ENCODE measurements at places on chromosomes 11 and 22. TPM values are rescaled to one million over a fixed set of nuclear protein-coding genes. Genes with fewer than 3 reads are reported as not detected.

- H3K27ac ChIP-seq = no peak overlapping the region
- H3K4me1 ChIP-seq = no peaks in the 10 kb centered on the region
- no peak overlapping the region for H3K4me3 ChIP-seq
- H3K27me3 ChIP-seq = no peaks in the 10 kb centered on the region
- no peak for DNase-seq
Measured at GRCh38 chr11:106614262-106614661, 404.0 kb downstream of the GUCY1A2 start.

- H3K27ac ChIP-seq = no peak overlapping the region
- no peaks in the 10 kb centered on the region for H3K36me3 ChIP-seq
- no peaks in the 10 kb centered on the region for H3K27me3 ChIP-seq
- no peaks in the 10 kb centered on the region for H3K4me1 ChIP-seq
Measured at GRCh38 chr11:7032692-7033091, 12.4 kb downstream of the NLRP14 start.

DNA sequence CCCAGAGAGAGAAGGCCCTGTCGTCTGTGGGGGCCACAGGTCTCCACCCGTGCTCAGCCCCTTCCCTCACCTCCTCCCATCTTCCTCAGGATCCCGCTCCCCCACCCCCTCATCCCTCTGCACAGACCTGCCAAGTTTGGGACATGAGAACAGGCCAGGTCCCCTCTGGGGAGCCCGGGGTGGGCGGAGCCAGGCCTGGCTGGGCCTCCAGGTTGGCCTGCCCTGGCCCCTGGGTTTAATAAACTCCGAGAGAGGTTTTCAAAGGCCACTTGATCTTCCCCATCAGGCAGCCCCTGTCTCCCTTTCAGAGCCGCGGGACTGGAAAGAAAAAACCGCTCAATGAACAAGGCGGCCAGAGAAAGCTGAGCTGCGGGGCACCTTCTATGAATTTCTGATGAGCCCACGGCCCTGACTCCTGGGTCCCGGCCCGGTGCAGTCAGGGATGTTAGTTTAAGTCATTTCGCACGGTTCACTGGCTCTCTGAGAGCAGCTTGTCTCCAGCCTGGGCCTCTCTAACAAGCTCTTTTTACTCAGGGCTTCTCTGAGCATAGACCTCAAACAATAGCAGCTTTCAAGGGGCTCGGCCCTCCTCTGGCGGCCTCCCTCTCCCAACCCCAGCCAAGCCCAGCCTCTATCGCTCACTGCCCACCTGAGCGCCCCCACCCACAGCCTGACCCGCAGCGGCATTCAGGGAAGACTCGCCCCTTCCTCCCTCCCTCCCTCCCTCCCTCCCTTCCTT lies 64.8 kb downstream of the RPUSD4 start:
- H3K27ac ChIP-seq = peak overlapping the region; percentile 26
- no peaks in the 10 kb centered on the region for H3K4me1 ChIP-seq
- no peaks in the 10 kb centered on the region for H3K36me3 ChIP-seq

DNA sequence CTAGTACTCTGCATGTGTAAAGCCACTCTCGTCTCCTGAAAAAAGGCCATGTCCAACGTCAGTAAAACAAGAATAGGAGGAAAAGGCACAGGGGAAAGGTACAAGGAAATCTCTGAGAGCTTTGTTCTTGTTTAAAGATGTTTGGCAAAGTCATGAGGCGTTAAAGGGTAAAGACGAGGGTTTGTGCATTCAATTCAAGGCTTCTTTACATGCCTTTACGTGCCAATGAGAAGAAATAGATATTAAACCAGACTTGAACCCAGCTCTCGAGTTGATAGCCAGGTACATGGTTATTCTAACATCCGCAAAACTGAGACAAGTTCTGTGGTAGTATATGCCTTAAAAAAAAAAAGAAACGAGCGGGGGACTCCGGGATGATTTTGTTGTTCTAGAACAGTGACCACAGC lies 704 bp upstream of the CFL1 start:
- H3K4me1 ChIP-seq = peaks cover 69% of the 10 kb centered on the region
- peak overlapping the region; percentile 99 for H3K27ac ChIP-seq

DNA sequence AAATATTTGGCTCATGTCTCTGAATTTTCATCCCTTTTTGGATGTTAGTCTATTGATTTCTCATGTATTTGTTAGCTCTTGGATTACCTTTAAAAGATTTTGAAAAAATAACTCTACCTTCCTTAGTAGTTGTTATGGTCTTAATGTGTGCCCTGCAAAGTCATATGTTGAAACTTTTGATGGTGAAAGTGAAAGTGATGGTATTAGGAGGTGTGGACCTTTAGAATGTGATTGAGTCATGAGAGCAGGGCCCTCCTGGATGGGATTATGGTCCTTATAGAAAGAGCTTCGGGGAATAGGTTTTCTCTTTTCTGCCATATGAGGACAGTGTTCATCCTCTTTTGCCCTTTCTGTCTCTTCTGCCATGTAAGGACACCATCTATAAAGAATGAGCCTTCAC lies 33.6 kb upstream of the MPPED2 start:
- DNase-seq = no peak
- H3K27ac ChIP-seq = no peak overlapping the region
- no peaks in the 10 kb centered on the region for H3K4me1 ChIP-seq
- no peaks in the 10 kb centered on the region for H3K36me3 ChIP-seq
- no peak overlapping the region for H3K4me3 ChIP-seq

DNA sequence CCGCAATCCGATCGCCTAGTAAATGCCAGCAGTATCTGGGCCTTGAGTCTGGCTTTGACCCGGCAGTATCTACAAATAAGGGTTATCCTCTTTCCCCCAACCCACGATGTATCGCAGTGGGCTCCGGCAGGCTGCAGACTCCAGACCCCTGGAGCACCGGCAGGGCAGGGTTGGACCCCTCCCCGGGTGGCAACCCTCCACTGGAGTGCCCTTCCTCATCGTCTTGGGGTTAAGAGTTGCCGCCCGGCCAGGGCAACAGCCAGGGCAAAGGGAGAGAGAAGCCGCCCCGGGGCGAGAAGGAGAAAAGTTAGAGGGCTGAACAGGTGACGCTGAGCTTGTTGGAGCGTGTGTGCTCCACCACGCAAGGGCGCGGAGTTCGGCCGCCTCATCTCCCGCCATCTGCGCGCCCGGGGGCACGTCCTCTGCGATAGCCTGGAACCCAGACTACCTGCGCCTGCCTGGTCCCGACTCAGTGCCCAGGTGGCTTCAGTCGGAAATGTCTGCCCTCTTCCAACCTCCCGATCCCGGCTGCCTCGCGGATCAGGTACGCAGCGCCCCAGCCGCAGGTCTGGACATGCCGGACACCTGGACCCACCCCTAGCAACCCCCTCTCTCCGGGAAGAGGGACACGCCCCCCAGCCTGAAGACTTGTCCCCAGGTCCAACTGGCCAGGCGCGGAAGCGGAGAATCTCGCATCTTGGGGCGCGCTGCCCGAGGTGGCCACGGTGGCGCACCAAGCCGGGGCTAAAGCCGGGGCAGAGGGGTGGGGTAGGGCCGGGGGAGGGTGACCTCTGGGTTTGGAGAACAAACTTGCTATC lies 1.2 kb downstream of the DSCAML1 start:
- H3K4me1 ChIP-seq = no peaks in the 10 kb centered on the region
- no peaks in the 10 kb centered on the region for H3K36me3 ChIP-seq
- H3K4me3 ChIP-seq = no peak overlapping the region
- DNase-seq = no peak
- no peak overlapping the region for H3K27ac ChIP-seq

DNA sequence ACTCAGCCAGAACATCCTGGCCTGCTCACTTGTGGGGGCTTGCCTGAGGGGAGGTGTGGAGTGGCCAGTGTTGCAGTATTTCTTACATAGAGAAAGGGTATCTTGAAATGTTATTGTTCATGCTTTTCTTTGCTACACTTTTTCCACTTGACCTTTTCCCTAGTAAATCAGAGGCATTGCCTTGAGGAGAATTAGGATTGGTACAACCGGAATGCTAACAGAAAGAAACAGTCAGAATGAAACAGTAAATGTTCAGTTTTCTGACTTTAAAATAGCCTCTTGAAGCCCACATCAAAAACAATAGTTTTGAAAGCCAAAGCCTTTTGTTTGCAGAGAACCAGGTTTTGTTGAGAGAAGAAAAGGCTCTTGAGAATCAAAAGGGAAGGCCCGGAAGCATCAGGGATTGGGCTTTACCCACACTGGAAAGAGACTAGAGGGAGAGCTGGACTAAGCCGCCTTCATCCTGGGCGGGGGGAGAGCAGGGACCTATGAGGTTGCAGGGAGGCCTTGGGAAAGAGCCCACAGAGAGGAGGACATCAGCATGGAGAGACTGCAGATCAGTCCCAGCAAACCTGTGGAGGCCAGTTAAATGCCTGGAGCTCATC lies 12.4 kb downstream of the ADM start:
- H3K36me3 ChIP-seq = no peaks in the 10 kb centered on the region
- no peaks in the 10 kb centered on the region for H3K27me3 ChIP-seq
- no peak overlapping the region for H3K4me3 ChIP-seq
- H3K27ac ChIP-seq = no peak overlapping the region
- H3K4me1 ChIP-seq = peaks cover 37% of the 10 kb centered on the region

GRCh38 chr11:2376751-2377451 lies at the start of gene CD81:
Gene CD81, plus strand, starts transcription at chr11:2377310. Its CDS starts 240 bp downstream, at chr11:2377550.
- no peaks in the 10 kb centered on the region for H3K27me3 ChIP-seq
- peak; percentile 45 for DNase-seq
- no peaks in the 10 kb centered on the region for H3K36me3 ChIP-seq

GRCh38 chr11:74641289-74641688 lies 48.9 kb downstream of the POLD3 start:
- H3K27ac ChIP-seq = no peak overlapping the region
- H3K4me1 ChIP-seq = no peaks in the 10 kb centered on the region
- H3K4me3 ChIP-seq = no peak overlapping the region
- H3K27me3 ChIP-seq = no peaks in the 10 kb centered on the region

DNA sequence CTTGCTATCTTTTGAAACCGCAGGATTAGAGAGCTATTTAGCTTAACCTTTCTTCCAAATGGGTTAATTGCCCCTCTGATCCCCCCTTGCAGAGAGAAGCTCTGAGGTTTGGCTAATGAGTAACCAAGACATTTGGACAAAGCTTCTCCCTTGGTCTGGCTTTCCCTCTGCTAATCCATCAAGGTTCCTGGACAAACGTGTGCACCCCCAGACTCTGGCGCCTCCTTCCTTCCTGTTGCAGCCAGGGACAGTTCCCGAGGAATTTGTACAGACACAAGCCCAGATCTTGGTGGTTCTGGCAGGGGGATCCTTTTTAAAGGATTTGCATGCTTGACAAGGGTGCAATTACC lies 1.6 kb downstream of the KIAA1671 start:
- peak overlapping the region; percentile 61 for H3K4me3 ChIP-seq
- H3K27me3 ChIP-seq = no peaks in the 10 kb centered on the region
- no peak overlapping the region for H3K27ac ChIP-seq
- peaks cover 39% of the 10 kb centered on the region for H3K4me1 ChIP-seq
- DNase-seq = no peak
- no peaks in the 10 kb centered on the region for H3K36me3 ChIP-seq

- no peak for DNase-seq
- peaks cover 16% of the 10 kb centered on the region for H3K4me1 ChIP-seq
- no peak overlapping the region for H3K27ac ChIP-seq
- no peak overlapping the region for H3K4me3 ChIP-seq
- H3K36me3 ChIP-seq = no peaks in the 10 kb centered on the region
Measured at GRCh38 chr11:45927332-45927683, 4.9 kb downstream of the LARGE2 start.

DNA sequence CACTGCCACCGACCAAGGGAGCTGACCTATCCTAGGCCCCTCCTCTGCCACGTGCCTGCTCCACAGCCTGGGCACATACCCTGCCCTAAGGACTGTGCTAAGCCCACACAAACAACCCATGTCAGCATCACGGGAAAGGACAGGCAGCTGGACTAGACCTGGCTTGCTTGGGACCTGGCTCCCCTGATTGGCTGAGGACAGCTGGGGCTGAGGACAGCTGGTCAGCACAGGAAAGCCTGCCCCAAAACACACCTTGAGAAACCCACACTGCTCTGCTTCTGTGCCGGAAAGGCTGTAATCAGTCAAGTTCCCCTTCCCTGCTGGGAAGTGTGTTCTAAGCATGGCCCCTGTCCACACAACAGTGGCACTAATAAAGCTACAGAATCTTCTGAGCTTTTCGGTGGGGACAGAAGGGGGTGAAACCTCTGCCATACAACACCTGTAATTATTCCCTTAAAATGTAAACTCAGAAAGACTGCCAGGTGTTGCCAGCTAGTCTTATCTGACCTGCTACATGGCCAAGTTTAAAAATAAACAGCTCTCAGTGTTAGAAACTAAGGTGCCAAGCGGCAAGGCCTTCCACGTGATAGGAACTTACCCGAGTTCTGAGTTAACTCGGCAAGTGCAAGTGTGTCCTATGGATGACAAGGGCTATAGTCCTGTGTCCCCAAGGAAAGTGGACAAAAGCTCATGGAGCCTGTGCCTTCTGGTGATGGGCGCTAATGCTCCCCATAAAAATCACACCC lies 35.7 kb upstream of the ARFGAP3 start:
- H3K4me3 ChIP-seq = no peak overlapping the region
- peaks cover 7% of the 10 kb centered on the region for H3K4me1 ChIP-seq
- H3K27ac ChIP-seq = no peak overlapping the region
- peaks cover 56% of the 10 kb centered on the region for H3K36me3 ChIP-seq

- H3K27ac ChIP-seq = peak overlapping the region; percentile 70
- no peak overlapping the region for H3K4me3 ChIP-seq
- no peaks in the 10 kb centered on the region for H3K27me3 ChIP-seq
- no peak for DNase-seq
- H3K36me3 ChIP-seq = no peaks in the 10 kb centered on the region
- H3K4me1 ChIP-seq = no peaks in the 10 kb centered on the region
Measured at GRCh38 chr22:26549902-26550497, 37.7 kb upstream of the TFIP11 start.

DNA sequence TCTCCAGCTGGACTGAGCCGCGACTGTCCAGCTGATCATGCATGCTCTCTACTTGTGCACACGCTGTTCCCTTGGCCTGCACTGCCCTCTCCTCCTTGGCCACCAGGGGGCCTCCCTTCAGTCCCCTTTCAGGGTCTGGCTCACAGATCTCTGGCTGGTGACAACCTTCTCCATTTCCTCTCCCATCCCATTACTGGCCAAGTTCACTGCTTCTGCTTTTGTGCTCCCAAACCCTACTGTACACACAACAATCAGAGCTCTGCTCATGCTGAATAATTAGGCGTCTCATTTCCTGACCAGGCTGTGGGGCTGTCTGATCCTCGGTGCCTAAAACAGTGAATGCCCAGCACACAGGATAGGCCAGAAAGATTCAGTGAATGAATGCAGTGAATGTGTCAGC lies 224.0 kb upstream of the NARS2 start:
- no peak overlapping the region for H3K4me3 ChIP-seq
- H3K27ac ChIP-seq = no peak overlapping the region
- H3K27me3 ChIP-seq = no peaks in the 10 kb centered on the region
- peaks cover 18% of the 10 kb centered on the region for H3K4me1 ChIP-seq
- peak; percentile 42 for DNase-seq

- no peak overlapping the region for H3K27ac ChIP-seq
- peaks cover 8% of the 10 kb centered on the region for H3K27me3 ChIP-seq
- H3K4me3 ChIP-seq = no peak overlapping the region
- H3K4me1 ChIP-seq = no peaks in the 10 kb centered on the region
- no peak for DNase-seq
Measured at GRCh38 chr22:22759371-22759770, 115.0 kb downstream of the GGTLC2 start.

- no peaks in the 10 kb centered on the region for H3K27me3 ChIP-seq
- peaks cover 3% of the 10 kb centered on the region for H3K36me3 ChIP-seq
- H3K27ac ChIP-seq = no peak overlapping the region
- no peak overlapping the region for H3K4me3 ChIP-seq
- peaks cover 83% of the 10 kb centered on the region for H3K4me1 ChIP-seq
Measured at GRCh38 chr22:27878541-27878940, 40.5 kb downstream of the PITPNB start.

CPT1B gene
- total RNA-seq = 16.1 TPM

HOATZ gene
- not detected for total RNA-seq

GUCY1A2 gene
- total RNA-seq = 3.9 TPM

USP28 gene
- 20.4 TPM for total RNA-seq

APOL5 gene
- total RNA-seq = not detected

HBG2 gene
- total RNA-seq = not detected

OR56A1 gene
- total RNA-seq = not detected

CBX7 gene
- total RNA-seq = 192 TPM

GNG3 gene
- total RNA-seq = not detected

CDCA5 gene
- total RNA-seq = 0.90 TPM

Data from tibial nerve (tissue), 4 donors.